ENCODE measurements at places on chromosomes 3 and 15.

DNA sequence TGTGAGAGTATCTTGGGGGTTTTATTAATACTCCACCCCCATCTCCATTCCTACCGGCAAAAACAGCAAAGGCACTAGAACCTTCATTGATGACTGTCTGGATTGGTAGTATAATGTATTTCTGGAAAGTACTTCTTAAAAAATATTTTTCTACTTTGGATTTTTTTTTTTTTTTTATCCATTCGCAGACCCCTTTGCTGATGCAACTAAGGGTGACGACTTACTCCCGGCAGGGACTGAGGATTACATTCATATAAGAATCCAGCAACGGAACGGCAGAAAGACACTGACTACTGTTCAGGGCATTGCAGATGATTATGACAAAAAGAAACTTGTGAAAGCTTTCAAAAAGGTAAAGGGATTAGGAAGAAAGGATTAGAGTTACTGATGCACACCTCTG is 1.2 kb downstream of the EIF1B start:
- no peak for DNase-seq

DNA sequence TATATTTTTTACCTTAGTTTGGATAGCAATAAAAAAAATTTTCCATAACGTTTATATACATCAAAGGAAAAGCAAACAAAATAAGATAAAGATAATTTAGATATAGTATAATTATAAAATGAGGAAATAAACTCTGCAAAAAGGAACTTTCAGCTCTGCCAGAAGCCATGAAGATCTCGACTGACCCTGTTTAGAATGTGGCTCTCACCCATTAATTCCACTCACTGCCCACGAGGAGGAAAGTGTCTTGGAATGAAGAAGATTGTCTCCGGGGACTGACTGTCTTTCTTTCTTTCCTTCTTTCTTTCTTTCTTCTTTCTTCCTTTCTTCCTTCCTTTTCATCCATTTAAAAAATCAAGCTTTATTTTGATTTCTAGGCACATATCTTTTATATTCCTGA is 20.1 kb upstream of the PRR20G start:
- DNase-seq: no peak

DNA sequence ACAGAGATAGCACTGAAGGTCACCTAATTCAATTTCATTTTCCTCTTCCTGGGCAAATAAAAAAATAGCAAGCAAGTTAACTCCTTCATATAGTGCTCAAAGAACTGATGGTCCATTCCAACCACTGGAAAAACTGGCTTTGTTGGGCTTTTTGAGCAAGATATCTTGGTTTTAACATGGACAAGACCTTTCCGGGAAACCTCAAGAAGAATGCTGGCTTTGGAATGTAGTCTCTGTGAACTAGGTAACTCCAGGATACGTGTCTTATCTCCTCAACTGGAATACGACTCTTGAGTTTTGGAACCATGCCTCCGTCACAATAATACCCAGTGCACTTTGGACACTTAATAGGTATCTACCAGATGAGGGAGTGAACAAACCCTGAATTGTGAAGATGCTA is 36.9 kb upstream of the CRBN start:
- DNase-seq: no peak

DNA sequence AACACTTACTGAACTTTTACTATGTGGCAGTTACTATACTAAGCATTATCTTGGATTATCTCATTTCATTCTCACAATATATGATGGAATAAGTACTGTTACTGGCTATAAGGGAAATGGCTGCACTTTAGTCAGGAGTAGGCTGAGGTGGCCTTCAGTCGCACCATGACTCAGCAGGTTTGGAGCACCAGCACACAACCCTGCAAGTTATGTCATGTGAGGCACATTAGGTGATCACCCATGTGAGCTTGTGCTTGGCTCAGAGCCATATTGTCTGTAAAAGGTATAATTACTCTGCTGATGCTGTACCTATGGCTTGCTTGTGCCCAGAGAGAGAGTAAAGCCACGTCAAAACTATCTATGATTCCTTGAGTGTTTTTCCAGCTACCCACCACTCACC is 54.1 kb upstream of the TIPARP start:
- DNase-seq: no peak

- peak; percentile 40 for DNase-seq
These were observed 230.7 kb downstream of the BBX start for GRCh38 chr3:107753494-107753893.

GRCh38 chr15:63763476-63764123 is 70.1 kb downstream of the HERC1 start:
- DNase-seq: no peak
